ENCODE measurements at places on chromosomes 1 and 21.
A peak's percentile ranks its signal among the peaks of the same experiment; 100 is the strongest.

GRCh38 chr21:34835526-34835925, 166.7 kb downstream of the CLIC6 start:
- DNase-seq, result peak; percentile 55

GRCh38 chr1:55443175-55443915, 228.2 kb upstream of the USP24 start:
- DNase-seq, result no peak

DNA sequence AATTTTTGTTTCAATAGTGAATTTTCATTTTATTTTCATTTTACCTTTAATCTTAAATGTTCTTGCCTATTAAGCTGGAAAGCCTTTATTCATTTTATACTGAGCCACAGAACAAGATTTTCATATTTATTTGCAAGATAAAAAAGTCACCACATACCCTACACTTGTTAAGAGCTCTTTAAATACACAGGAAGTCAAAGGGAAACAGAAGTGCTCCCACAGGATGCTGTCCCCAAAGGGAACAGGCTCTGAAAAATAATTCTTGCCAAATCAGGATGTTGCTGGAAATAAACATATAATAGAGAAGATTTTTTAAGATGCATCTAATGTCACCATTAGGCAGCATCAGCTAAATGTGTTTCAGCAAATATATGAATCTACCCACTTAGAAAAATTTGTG, 113.6 kb downstream of the VAV3 start:
- no peak for DNase-seq

DNA sequence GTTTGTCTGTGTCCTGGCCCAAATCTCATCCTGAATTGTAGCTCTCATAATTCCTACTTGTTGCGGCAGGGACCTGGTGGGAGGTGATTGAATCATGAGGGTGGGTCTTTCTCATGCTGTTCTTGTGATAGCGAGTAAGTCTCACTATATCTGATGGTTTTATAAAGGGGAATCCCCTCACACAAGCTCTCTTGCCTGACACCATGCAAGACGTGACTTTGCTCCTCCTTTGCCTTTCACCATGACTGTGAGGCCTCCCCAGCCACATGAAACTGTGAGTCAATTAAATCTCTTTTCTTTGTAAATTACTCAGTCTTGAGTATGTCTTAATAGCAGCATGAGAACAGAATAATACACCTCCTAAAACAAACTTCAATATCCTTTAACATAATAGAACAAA, 1065.6 kb downstream of the PLA2G4A start:
- no peak for DNase-seq

- DNase-seq, result no peak
Measured at GRCh38 chr1:53998223-53998622, 19.8 kb downstream of the LDLRAD1 start.

GRCh38 chr21:41064334-41064791, 103.6 kb upstream of the BACE2 start:
- DNase-seq, result no peak

GRCh38 chr1:68173936-68174737, 58.2 kb downstream of the WLS start:
- no peak for DNase-seq

DNA sequence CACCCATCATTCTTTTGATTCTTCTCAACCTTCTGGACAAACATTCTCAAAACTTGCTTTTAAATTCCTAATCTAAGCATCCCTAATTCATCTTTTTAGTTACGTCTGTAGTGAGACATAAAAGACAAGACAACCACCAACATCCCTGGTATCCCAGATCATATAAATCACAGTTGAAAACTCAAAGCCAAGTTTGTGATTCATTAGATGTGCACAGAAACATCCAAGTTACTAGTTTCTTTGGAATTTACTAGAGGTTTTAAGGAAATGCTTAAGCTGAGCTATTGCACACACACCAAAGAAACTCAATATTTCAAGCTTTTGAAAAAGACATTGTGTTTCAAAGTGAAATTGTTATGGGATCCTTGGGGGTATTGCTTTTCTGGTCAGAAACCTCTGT, 47.6 kb downstream of the ATP6V1G3 start:
- DNase-seq, result no peak

- DNase-seq, result no peak
Measured at GRCh38 chr1:157856538-157856937, 14.9 kb upstream of the CD5L start.

- DNase-seq, result no peak
Measured at GRCh38 chr1:154944401-154945159, 8.1 kb upstream of the PMVK start.

DNA sequence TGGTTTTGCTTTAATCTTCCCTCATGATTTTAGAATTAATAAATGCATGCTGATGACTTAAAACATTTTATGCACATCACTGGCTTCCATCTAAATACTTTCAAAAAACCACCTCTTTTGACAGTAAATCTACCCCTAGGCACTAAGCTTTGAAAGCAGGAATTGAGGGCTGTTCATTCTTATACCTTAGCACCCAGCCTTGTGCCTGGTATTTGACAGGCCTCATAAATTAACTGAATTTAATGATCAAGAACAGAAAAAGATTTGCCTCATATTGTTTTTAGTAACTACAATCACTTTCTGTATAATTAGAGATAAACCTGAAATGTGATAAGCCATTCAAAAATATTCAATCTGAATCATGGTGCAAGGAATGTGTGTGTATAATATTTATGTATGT, 108.8 kb downstream of the DPYD start:
- no peak for DNase-seq

DNA sequence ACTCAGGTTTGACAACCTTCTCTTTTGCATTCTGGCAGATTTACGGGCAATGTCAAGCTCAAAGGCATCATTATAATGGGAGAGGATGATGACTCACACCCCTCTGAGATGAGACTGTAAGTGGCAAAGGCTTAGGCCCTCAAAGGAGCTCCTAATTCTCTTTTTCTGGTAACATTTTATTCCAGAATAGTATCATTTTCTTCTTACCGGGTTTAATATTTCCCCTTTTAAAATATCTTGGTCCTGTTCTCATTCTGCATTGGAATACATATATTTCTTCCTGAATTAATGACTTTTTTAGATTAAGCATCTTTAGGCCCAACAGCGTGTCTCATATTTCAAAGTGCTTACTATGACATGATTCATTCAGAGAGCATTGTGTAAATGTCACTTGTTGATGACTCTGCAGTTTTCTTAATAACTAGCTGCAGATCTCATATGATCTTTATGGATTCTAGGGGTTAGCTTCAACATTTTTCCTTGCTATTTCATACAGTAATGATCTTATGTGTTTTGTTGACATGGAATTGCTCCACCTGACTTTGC, 1.7 kb downstream of the PITHD1 start:
- no peak for DNase-seq

DNA sequence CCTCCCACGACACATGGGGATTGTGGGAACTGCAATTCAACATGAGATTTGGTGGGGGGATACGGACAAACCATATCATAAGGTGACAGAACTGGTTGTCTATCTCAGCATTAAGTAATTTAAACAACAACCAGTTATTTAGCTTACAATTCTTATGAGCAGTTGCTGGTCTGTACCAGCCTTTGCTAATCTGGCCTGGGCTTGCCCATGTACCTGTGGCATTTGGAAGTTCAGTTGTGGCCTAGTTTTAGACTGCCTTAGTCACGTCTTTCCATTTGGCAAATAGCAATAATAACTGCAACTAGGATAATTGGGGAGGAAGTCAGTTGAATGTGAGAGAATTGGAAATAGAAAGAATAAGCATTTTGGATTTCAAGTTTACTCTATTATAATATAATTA, 441.8 kb upstream of the CXADR start:
- no peak for DNase-seq

DNA sequence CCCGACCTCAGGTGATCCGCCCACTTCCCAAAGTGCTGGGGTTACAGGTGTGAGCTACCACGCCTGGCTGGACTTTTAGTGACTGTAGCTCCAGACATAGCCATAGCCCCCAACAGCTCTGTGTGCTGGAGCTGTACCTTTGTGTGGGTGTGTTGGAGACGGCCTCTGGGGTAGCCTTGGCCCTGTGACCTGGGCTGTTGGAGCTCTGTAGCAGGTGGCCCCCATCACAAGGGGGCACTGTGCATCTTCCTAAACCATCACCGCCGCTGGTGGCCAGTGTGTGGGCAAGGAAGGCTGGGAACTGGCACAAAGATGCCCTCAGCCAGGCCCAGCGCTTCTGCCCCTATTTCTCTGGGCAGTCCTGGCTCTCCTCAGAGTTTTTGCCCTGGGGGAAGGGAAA, 38.4 kb upstream of the FOXO6 start:
- peak; percentile 90 for DNase-seq

- DNase-seq, result no peak
Measured at GRCh38 chr1:157842939-157843338, 1.3 kb upstream of the CD5L start.

DNA sequence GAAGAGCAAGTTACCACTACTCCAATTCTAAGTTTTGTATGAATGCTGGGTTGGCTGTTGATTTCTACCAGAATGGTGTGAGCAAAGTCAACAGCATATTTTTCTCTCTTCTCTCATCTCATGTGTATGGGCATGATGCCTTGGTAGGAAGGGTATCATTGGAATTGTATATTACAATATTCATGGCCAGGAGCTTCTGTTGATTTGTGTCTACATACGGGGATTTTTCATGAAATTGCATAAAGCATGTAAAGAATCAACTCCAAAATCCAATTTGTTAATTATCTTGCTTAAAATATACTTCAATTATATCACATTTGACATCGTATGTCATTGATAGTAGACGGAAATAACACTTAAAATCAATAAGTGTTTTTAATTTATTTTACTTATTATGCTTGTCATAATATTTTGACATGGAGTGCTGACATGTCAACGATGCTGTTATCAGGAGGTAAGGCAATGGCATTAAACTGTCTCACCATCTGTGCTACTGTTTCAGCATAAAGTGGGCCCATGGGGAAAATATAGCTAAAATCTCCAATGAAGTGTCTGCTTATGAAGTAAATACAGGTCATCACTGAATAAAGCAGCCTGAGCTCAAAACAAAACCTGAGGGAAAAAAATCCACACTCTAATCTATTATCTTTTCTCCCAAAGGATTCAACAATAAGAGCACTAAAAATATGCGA, 142.2 kb upstream of the NBPF11 start:
- DNase-seq, result no peak

DNA sequence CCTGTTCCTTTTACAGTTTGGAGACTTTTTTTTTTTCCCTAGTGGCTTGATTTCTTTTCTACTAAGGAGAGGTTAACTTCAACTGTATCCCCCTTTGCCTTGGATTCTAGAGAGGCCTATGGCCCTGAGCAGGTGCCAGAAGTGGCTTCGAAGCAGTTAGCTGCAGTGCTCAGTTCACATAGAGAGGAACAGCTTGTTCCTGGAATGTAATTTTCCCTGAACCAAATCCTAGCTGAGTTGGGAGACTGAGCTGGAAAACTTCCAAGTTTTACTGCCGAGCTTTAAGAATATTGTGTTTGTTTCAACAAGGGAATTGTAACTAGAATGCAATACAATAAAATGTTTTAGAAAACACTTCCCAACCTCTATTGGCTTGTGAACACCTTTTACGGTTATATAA, 17.5 kb downstream of the RD3 start:
- no peak for DNase-seq

GRCh38 chr21:32190493-32191144, 88.2 kb downstream of the MIS18A start:
- no peak for DNase-seq

GRCh38 chr1:15756143-15757015, 2.2 kb upstream of the FBLIM1 start:
- peak; percentile 56 for DNase-seq

DNA sequence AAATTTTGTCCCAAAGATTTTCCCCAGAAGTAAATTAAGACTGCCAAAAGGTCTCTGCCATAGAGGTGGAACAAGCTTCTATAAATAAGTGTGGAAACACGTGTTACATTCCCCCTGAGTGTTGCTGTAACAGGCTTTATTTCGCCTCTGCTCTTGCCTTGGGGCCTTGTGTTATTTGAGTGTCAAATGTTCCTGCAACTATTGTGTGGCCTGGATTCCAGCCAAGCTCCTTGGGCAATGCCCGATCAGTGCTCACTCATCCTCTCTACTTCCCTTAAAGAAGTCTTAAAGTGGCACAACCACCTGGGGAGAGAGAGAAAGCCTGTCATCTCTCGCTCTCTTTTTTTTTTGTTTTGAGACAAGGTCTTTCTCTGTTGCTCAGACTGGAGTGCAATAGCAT, 156.7 kb downstream of the NR5A2 start:
- DNase-seq, result no peak

GRCh38 chr1:5574641-5575040, 417.6 kb downstream of the NPHP4 start:
- DNase-seq, result no peak

DNA sequence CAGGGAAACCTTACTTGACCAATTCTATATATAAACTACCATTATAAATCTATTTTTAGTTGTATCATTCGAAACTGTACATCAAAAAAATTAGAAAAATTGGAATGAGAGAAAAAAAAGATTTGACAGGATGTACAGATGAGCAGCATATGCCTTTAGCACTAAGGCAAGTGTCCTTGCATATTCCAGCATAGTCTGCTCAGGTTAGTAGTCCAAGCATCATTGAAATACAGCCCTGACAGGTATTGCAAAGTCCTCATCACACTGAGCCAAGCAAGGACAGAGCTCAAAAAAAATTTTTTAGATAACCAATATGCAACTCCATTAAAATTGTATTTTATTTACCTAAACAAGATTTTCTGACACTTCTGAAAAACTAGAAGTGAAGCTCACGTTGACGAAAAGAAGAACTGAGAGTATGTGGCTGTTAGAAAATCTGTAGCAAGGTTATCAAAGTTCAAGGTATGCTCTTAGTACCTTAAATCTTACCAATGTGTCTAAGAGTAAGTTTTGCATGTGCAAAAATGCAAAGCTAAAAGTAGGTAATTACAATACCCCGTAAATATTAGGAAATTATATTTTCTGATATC, 465.6 kb upstream of the ADGRL4 start:
- DNase-seq, result no peak

DNA sequence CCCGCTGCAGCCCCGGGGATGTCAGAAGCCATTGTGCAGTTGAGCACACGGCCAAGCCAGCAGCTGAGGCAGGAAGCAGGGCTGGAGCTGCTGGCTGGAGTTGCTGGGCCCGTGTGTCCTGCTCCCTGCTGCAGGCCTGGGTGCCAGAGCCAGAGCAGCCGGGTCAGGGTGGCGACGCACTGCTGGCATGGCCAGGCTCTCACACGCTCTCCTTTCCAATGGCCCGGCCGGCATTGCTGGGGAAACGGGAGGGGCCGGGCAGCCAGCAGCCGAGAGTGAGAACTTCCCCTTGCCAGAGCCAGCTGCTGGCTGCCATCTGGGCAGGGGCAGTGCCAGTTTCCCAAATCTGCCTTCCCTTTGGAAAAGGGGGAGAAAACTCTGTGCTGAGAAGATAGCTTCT, 82.4 kb upstream of the PROX1 start:
- DNase-seq, result peak; percentile 28

DNA sequence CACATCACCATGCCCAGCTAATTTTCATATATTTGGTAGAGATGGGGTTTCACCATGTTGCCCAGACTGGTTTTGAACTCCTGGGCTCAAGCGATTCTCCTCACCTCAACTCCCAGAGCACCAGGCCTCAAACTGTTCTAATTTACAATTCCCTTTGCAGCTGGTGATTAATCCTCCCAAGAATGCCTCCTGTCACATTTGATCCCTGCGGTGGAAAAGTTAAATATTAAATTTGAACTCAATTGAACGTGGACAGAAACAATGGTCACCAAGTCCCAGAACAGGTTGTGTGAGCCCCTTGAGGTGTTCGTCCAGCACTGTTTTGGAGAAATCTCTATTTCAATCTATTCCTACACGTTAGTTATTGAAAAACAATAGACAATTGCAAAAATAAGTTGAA, 2.0 kb upstream of the ANKRD35 start:
- no peak for DNase-seq

Measured in H7 (cell line).